ENCODE measurements at places on chromosomes 11 and 22. TPM values are rescaled to one million over a fixed set of nuclear protein-coding genes. Genes with fewer than 3 reads are reported as not detected.

Gene NELL1
- not detected for total RNA-seq

DNA sequence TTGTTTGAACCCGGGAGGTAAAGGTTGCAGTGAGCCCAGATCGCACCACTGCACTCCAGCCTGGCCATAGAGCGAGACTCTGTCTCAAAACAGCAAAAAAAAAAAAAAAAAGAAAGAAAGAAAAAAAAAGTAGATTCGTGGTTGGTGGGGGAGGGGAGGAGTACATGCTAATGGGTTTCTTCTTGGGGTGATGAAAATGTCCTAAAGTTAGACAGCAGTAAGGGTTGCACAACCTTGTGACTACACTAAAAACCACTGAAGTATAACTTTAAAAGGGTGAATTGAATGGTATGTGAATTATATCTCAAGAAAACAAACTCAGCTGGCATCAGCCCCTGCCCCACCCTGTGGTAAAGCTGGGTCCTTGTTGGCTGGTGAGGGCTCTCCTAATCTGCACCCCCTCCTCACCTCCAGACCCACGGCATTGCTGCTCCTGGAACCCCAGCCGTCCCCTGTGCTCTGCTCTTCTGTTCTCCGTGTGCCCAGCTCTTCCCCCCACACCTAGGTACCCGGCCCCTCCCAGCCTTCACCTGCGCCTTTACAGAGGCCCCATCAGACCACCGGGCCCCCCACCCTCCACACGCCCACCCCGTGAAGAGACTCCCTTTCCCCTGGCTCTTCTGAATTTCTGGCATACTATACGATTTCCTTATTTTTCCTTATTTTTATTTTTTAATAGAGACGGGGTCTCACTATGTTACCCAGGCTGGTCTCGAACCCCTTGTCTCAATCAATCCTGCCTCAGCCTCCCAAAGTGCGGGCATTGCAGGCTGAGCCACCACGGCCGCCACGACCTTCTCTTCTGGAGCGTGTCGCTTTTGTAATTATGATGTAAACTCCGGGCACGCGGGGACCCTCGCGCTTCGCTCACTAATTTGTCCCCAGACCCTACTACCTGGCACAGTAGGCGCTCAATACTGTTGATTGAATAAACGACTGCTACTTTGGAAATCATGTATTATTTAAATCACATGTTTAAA, 924 bp upstream of the FADD start:
- DNase-seq: no peak

GRCh38 chr11:70590356-70590991, 192.1 kb downstream of the CTTN start:
- DNase-seq: no peak

- DNase-seq: no peak
These were observed 16.8 kb downstream of the LSP1 start for GRCh38 chr11:1869427-1870325.

GRCh38 chr11:124541204-124541603, 2.2 kb downstream of the OR8B12 start:
- no peak for DNase-seq

Measured in Calu3 (cell line).